ENCODE measurements at places on chromosomes 1 and 21. TPM values are rescaled to one million over a fixed set of nuclear protein-coding genes. Genes with fewer than 3 reads are reported as not detected.

GRCh38 chr1:228464487-228464983, 22.6 kb upstream of the RNF187 start:
- peak; percentile 82 for DNase-seq

DNA sequence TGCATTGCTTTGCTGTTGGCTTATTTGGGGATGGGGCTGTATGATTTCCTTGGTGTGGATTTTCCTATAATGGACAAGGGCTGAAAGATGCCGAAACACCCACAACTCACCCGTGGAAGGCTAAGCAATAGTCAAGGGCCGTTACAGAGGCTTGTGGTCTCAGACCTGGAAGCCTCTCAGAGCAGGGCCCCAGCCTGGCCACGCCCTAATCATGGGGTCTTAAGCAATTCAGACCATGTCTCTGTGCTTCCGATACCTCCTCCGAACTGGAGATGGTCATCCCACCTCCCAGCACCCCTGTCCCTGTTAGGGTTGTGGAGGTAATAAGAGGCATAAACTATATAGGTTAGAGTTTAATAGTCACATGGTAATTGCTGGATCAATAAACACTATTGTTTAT, 3.4 kb downstream of the ABCG1 start:
- DNase-seq, result no peak

DNA sequence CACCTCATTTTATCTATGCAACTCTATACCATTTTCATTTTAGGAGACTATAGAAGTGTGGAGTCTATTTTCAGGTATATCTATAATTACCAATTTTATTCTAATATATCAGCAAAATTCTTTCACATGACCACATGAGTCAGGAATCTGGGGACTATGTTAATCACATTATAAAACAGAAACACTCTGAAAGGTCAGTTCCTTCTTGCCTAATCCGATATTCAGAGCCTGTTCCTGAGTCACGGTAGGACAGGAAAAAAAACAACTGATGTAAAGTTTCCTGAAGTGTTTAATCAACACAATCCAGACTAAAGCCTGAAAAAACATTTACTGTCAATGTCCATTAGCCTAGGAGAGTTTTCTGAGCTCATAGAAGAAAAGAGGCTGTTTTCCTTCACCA, 1902.3 kb downstream of the NCAM2 start:
- DNase-seq, result no peak

DNA sequence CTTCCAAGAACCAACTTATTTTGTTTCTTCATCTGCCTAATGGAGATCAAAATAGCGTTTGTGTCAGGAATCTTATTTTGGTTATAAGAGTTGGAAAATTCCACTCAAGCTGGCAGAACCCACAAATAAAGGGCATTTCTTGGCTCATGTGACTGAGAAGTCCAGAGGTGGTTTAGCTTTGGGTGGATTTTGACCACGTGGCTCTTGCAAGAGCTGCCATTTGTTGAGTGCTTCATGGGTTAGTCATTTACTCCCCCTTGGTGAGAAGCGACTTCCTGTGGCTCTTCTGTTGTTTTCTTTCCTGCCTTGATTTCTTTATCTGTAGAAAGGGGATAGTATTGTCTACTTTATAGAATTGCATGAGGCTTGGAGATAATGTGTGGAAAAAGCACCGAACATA, 9.5 kb upstream of the RNF186 start:
- DNase-seq, result peak; percentile 9

GRCh38 chr21:36504067-36505058, 24.4 kb upstream of the CLDN14 start:
- peak; percentile 86 for DNase-seq

DNA sequence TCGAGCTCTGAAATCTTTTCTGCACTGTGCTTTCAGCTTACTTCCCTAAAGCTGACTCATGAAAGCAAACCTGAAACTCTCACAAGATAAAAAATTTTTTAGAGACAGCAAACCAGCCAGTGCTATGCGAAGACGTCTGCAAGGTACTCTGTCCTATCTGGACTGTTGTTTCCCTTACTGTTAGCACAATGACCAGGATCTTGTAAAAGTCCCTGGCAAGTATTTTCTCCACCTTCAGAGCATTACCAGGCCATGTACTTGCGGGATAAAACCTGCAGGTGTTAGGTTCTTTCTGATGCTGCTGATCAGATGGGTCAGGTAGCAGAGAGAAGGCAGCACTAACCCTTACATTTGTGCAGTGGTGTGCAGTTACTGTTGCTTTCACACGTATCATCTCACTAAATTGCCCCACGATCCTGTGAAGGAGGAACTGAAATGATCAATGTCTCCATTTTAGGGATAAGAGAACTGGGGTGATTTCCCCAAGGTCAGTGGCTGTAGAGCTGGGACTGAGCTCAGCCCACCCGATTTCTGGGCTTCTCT, 56.6 kb downstream of the PLXNA2 start:
- no peak for DNase-seq

GRCh38 chr1:162913345-162913744, 52.4 kb upstream of the CCDC190 start:
- no peak for DNase-seq

DNA sequence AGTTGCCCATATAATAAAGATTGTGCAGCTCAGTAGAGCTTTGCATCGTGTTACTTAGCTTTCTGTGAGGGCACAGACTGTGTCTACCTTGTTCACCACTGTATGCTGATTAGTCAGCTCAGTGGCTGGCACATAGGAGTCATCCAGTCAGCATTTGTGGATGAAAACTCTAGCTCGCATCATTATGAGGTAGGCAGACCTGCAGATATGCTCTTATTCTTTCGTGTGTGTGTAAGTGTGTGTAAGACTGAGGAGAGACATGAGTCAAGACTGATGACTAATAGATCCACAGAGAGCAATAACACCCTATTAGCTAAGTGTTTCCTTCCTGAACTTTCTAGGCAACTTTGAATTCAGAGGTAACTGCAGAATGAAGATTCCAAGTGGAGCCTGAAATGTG, 17.1 kb downstream of the TTF2 start:
- DNase-seq, result peak; percentile 89

GRCh38 chr1:236552096-236552495, 28.3 kb downstream of the LGALS8 start:
- DNase-seq, result no peak

GRCh38 chr21:34840693-34841092, 171.9 kb downstream of the CLIC6 start:
- DNase-seq, result no peak

DNA sequence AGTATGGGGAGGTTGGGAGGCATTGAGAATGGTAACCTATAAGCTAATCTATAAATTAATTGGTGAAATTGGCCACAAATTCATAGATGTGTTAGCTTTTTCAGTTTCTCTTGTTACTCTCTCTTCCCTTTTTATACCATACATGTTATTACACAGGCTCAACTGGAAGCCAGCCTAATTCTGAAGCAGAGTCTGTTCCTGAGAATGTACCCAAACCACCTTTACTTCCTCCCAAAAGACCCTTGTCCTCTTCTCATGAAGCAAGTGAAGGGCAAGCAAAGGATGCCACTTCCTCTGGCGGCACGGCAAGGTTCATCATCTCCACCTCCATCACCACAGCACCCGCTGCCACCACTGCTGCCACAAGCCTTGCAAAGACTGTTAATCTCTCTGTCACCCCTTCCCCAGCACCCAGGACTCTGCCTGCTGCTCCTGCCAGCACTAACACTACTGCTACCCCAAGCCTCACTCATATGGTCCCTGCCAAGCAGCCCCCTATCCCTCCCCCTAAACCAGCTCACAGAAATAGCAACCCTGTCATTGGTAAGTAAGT, 39.5 kb upstream of the RCC1 start:
- DNase-seq, result no peak

- peak; percentile 30 for DNase-seq
Observed at GRCh38 chr1:207847116-207847515, 63.8 kb downstream of the CD34 start.

DNA sequence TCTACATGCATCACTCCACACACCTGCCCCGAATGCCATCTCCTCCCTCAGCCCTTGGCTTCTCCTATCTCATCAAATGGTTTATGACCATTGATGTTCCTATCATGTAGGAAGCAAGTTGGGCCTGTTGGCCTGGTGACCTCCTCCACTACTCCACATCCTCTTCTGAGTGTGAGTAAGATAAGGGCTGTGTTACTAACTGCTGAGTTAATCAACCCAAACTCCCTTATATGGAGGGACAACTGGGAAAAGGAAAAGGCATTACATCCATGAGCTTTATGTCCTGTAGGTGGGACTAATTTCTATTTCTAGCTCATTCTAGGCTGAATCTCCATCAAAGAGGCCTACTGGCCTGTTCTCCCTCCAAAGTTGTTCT, 57.6 kb downstream of the WLS start:
- peak; percentile 53 for DNase-seq

- no peak for DNase-seq
Observed at GRCh38 chr1:242692988-242693387, 168.5 kb upstream of the PLD5 start.

GRCh38 chr1:219206350-219206749, 32.7 kb downstream of the LYPLAL1 start:
- DNase-seq, result no peak

- DNase-seq, result no peak
Observed at GRCh38 chr1:246788895-246789338, 64.7 kb downstream of the SCCPDH start.

DNA sequence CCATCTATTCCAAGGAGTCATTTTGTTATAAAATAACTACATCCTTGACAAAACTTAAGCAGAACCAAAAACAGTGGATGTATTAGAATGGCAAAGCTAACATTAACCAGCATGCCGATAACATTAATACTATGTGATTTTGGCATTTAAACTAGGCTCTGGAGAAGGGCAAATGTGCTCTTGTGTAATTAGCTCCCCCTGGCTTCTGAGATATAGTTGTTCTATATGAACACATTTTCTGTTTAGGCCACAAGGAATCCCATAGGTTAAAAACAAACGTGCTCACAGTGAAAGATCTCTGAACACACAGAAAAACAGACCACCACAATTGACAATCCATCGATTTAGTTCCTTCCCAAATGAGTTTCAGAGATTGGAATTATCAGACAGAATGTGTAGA, 57.4 kb upstream of the TARS2 start:
- peak; percentile 15 for DNase-seq

DNA sequence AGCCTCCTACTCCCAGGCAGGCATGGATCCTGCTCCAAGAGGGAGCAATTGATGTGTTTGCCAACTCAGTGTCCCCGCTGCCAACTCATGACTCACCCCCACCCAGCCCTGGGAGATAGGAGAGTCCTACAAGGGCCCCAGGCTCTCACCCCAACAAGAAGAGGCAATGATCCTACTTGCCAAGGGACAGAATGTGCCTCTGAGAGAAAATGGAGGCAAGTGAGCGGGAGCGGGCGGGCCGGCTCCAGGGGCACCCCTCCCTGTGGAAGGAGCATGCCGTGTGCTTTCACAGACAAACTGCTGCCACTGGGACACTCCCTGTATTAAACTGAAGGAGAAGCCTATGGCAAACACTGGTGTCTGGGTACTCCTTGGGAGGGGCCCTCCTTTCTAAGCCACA, 16.7 kb downstream of the PKP1 start:
- DNase-seq, result peak; percentile 70

DNA sequence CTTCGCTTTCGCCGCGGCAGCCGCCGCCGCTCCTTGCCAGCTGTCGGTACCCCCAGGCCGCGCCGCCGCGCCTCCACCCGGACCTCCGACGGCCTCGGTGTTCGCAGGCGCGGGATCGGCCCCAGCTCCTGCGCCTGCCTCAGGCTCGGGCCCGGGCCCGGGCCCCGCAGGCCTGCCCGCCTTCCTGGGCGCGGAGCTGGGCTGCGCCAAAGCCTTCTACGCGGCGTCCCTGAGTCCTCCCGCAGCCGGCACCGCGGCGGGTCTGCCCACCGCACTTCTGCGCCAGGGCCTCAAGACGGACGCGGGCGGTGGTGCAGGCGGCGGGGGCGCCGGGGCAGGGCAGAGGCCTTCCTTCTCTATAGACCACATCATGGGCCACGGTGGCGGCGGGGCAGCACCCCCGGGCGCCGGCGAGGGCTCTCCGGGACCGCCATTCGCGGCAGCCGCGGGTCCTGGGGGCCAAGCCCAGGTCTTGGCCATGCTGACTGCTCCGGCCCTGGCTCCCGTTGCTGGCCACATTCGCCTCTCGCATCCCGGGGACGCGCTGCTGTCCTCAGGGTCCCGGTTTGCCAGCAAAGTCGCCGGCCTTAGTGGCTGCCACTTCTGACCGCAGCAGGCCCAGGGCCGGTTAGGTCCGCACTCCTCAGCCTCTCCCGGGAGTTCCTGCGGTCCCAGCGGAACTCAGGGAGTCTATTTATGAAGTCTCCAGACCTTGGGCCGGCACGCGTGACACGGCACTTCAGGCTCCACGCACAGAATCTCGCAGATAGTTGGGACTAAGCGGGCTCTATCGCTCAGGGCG, 1.4 kb downstream of the FOXD2 start:
- DNase-seq, result no peak

DNA sequence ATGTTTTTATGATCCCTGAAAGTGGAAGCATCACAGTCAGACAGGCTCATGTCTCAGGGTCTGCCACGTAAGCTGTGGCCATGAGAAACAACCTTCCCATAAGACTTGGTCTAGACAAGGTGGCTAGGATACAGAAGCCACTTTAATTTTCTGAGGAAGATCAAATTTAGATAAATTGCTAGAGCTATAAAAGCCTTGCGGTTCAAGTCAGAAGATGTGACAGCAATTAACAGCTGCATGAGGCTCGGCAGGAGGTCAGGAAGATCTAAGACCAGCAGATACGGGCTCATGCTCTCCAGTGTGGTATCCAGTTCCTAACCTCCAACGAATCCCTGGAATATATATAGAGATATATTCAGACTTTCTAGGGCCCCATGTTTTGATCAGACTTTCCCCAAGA, 577.1 kb downstream of the PLPP3 start:
- no peak for DNase-seq

- peak; percentile 64 for DNase-seq
Observed at GRCh38 chr1:223504741-223505140, 111.5 kb downstream of the CCDC185 start.

GRCh38 chr1:35555601-35556477, 1.4 kb downstream of the KIAA0319L start:
- DNase-seq, result peak; percentile 69

- peak; percentile 16 for DNase-seq
Observed at GRCh38 chr1:79041666-79042065, 35.1 kb upstream of the ADGRL4 start.

GPR52 gene
- total RNA-seq, result 2.9 TPM

PYCR2 gene
- 34.3 TPM for total RNA-seq

ALX3 gene
- total RNA-seq, result not detected

F3 gene
- total RNA-seq, result 24.0 TPM

SPRR2G gene
- total RNA-seq, result not detected

ERI3 gene
- 50.0 TPM for total RNA-seq

GIPC2 gene
- 0.74 TPM for total RNA-seq

TAL1 gene
- total RNA-seq, result 0.08 TPM

GJA9 gene
- 0.09 TPM for total RNA-seq

AGT gene
- total RNA-seq, result 1.1 TPM

TRIM67 gene
- not detected for total RNA-seq

ITGB2 gene
- total RNA-seq, result 0.09 TPM

PALMD gene
- total RNA-seq, result 6.0 TPM

TLCD4 gene
- 0.25 TPM for total RNA-seq

EFNA1 gene
- total RNA-seq, result 0.16 TPM

ANGPTL1 gene
- total RNA-seq, result 6.6 TPM

TCHH gene
- 0.09 TPM for total RNA-seq
